ENCODE measurements at places on chromosomes 6 and 20.

GRCh38 chr20:4956200-4956810, 45.0 kb downstream of the SLC23A2 start:
- no peak for DNase-seq

- no peak for DNase-seq
Observed at GRCh38 chr20:37207171-37207570, 27.8 kb upstream of the MROH8 start.

GRCh38 chr6:79947191-79948186, at the start of gene ELOVL4:
Gene ELOVL4 (minus strand): TSS chr6:79947553. CDS start chr6:79947279, 274 bp downstream.
- peak; percentile 66 for DNase-seq

DNA sequence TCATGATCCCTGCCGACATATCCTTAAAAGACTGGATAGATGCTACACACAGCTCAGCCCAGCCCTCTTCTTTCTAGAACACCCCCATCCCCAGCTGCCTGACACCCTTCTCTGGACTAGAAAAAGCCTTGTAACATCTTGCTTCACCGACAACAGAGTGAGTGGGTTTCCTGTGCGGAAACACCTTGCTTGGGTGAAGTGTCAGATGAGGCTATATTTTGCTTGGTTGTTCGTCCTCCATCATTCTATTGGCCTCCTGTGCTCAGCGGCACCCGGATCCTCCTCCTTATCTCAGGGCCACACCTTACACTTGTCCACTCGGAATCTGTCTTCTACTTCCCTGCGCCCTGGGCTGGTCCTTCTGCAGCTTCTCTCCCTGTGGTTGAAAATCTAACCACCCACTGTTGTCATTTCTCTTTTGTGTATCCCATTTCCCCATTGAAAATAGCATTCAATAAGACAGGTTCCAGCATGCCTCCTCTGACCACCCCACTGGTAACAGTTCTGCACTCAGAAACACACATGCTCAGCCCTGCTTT, 101.3 kb upstream of the MLN start:
- peak; percentile 17 for DNase-seq

- no peak for DNase-seq
Observed at GRCh38 chr20:16916165-16916564, 168.0 kb downstream of the OTOR start.

DNA sequence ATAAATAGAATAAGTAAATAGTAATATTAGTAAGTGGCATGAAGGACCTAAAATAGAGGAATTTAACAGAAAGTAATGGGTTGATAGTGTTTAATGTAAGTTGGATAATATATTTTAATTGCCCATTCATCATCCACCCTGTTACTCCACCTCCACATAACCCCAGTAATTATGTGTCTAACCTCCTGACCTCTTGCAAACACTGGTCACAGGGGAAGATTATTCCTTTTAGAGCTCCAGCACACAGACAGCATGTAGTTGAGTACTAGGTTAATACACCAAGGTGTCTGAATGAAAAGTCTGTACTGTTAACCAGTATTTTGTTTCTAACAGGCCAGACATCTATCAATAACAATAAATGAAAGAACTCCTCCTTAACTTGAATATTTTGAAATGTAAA, 92.4 kb upstream of the EYS start:
- no peak for DNase-seq

DNA sequence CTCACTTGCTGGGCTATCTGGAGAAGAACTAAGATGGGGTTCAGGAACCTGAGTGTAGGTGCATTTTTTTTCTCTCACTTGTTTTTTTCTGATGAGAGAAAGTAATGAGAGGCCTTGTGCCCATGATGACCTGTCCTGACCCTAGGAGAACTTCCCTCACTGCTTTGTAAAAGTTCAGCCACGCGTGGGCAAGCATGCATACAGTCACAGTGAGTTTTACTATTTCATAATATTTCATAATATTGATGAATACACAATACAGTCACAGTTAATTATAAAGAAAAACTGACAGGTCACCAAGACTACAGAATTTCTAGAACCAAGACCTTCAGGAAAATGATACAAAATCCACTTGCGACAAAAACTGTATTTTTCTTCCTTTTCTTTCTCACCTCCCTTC, 111.8 kb downstream of the MAP7 start:
- no peak for DNase-seq

DNA sequence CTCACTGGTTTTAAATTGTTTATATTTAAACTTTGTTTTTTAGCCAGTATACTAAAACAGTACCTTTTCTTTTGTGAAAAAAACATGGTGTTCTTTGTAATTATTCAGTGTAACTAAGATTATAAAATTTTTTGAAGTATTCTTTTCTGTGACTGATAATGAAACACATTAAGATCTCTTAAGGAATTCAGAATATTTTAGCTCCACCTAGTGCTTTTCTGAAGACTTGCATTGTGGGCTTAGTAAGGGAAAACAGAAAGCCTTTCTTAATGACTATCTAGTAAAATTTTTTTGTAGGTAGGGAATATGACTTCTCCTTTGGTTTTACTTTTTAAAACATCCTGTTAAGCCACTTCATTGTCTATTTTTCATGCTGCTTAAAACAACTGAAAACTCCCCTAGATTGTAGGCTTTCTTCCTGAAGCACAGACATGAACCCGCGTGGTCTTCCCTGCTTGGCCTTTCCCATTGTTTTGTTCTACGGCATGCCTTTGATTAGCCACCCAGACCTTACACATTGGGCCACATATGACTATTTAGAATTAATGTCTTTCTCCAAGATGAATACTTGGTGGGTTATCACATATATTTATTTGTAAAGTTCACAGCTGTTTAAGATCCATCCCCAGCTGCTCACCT, 72.1 kb downstream of the AFDN start:
- no peak for DNase-seq

- no peak for DNase-seq
Observed at GRCh38 chr6:167089243-167090142, 33.4 kb upstream of the CCR6 start.

DNA sequence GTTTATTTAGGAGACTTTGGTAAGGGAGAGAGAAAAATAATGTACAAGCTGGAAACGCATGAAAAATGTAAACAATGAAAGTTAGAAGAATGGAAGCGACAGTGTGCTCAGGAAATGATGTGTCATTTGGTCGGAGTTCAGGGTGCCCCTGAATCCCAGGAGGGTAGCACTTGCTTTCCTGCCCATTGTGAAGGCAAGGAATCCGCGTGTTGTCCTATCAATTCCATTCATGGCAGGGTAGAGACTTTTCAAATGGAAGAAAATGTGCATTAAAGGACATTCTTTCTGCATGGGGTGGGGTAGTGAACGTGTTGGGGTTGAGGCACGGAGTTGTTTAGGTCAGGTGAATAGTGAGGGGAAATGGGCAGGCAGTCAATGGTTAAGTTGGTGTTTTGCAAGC, 33.7 kb downstream of the GCNT2 start:
- no peak for DNase-seq

DNA sequence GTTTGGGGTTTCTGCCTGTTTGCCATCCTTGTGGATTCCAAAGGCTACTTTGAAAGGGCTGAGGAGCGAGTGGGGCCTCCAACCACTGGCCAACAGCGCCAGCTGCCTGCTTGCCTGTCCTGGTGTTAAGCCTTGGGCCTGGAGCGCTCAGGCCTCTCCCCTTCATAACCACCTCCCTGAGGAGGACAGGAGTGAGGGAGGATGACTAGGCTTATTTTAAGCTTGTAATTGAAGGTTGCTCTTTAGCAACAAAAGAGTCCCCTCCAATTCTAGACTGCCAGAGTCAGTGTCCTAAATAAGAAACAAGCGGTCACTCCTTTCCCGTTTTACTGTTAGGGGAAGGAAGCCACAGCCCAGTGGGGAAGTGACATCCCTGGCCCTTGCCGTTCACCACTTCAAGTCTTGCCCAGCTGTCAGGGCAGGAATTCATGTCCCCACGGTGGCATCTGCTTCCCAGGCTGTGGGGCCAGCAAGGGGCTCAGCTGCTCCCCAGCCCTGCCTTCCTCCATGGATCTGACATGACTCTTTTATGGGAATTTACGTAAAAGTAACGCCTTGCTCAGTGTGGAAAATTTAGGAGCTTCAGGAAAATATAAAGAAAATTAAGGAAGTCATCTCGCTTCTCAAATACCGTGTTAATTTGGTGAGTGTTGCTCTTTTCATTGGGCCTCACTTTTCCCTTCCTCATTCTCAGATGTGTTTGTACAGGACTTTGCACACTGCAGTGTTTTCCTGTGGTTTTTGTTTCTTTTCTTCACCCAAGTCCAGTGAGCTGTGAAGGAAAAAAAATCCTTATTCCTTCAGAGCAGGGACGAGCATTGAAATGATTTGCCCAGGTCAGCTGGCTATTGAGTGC, 57.8 kb downstream of the SSR1 start:
- no peak for DNase-seq

DNA sequence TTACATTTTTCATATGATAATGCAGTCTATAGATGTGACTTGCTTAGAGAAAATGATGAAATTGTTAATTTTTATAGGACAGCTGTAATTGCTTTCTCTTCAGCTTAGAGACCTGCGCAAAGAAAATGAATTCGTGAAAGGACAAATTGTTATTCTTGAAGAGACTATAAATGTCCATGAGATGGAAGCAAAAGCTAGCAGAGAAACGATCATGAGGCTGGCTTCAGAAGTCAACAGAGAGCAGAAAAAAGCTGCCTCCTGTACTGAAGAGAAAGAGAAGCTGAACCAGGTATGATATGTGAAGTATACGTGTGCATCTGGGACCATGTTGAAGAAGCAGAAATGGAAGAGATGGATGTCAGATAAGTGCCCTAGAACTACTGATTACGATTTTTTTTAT, 54.4 kb downstream of the CCDC170 start:
- no peak for DNase-seq

DNA sequence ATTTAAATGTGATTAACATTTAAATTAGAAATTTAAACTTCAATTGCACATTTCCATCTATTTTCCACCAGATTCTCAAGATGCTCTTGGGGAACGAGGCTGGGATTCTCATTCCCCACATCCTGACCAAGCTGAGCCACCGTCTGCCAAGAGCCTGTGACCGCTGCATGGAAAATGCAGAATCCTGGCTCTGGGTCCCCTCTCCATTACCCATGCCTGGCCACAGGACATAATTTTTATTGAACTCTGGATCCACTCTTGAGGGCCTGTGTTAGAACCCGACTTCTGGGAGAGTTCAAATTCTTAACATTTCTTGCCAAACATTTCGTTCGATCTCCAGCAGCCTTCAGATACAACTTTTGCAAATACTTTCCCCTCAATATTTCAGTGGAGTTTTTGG, 201.6 kb upstream of the SNX9 start:
- no peak for DNase-seq

GRCh38 chr6:167240034-167240541, 51.0 kb upstream of the UNC93A start:
- no peak for DNase-seq

- DNase-seq, result no peak
Observed at GRCh38 chr20:51083447-51083846, 60.5 kb upstream of the KCNG1 start.

DNA sequence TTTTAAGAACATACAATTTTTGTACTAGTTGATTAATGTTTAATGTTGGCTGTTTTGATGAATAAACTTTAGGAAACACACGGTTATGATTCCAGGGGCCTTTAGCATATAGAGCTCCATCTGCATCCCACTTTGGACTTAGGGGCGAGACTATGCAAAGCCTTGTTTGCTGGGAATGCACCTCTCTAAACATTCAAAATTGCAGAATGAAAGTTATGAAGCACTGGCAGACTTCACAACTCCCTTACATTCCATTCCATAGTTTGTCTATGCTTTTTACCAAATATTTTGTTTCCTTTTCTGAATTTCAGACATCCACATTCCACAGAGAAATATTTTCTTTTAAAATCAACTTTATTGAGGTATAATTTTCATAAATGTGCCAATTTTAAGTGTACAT, 10.3 kb upstream of the TCP11 start:
- no peak for DNase-seq

GRCh38 chr6:84193114-84193708, 34.2 kb downstream of the CEP162 start:
- DNase-seq, result no peak

- no peak for DNase-seq
Observed at GRCh38 chr20:37741570-37741969, 47.7 kb downstream of the CTNNBL1 start.
